ENCODE measurements at places on chromosomes 16 and 17.

DNA sequence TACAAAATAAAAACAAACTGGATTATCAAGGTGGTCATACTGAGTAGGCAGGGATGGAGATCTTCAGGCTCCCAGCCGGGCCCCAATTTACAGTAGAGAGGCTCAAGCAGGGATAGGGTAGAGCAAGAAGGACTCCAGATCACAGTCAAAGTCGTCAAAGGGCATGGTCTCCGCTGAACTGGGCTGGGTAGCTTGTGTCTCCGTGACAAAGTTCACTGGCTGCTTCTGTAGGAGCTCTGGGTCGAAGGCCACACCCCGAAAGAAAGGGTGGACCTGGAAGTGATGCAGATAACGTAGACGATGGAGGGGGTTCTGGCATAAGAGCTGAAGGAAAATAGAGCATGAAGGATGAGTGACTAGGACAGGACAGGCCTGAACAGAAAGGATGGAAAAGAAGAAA is 3.6 kb downstream of the RSKR start:
- no peak for DNase-seq

DNA sequence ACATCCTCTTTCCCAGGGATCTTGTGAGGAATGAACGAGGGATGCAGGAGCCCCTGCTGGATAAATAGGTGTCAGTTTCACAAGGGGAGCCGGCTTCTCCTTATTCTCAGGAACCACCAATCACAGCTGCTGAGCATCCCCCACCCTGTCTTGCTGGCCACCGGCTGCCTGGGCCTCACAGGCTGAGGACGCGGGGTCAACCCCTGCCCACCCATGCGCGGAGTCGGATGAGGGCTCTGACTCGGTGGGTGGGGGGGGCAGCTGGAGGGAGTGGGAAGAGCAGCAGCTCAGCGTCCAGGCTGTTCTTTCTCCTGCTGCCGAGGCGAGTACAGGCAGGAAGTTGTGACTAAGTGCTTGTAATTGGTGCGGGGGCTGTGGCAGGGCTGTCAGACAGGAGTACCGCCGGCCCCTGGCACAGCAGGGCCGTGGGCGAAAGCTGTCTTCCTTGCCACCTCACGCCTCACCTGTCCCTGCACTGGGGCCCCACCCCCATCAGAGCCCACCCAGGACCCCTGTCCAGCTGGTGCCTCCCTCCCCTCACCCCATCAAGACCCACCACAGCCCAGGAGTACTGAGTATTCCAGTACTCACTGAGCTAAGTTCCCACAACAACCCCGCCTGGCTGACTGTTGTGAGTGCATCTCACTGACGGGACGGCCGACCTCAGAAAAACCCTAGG is 11.0 kb upstream of the DPEP1 start:
- peak; percentile 33 for DNase-seq

GRCh38 chr16:87834668-87835473 is 34.4 kb downstream of the SLC7A5 start:
- no peak for DNase-seq

DNA sequence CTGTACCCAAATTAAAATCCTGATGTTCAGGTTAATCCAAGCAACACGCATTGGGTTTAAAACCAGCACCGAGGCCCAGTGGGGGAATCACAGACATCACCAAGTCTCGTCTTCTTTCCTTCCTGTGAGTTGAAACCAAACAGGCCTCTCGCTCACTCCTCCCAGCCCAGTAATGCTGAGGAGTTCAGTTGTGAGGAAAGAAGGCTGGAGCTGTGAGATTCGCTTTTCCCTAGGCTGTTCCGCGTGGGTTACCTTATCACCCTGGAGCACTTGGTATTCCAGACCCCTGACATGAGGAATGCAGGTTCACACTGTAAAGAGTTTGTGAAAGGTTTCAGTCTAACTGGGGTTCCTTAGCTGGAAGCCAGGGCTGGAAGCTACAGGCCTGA is 20.8 kb downstream of the CIBAR2 start:
- no peak for DNase-seq

GRCh38 chr17:19399750-19400450 is 11.1 kb upstream of the RNF112 start:
- DNase-seq, result no peak

GRCh38 chr16:53948734-53949430 is 244.9 kb downstream of the FTO start:
- no peak for DNase-seq

DNA sequence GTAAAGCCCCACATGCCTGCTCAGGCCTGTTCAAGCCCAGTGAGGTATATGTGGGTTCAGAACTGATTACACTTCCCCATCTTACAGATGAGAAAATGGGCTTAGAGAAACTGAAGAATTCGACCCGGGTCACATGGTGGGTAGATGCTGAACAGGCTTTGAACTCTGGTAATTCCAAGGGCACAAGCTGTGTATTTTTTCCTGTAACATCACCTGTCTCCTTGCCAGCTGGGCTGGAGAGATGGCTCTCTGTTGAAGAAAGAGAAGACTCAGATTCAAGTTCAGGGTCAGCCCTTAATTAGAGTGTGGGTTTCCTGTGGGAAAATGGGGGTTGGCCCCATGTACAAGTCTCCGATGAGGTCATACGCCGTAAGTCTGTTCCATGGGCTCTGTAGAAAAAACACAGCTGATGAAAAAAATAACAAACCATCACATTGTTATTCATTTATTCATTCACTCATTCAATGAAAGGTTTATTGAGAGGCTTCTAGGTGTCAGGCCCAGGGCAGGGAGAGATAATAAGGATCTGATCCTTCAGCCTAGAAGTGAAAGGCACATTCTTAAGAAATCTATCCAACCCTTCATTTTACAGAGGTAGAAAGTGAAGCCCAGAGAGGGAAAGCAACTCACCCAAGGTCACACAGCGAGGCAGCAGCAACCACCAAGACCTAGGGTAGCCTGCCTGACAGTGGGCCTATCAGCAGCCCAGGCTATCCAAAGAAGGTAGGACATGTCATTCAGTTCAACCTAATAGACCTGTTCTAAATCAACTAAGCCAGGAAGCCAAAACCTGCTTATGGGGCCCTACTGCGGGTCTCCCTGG is 482.8 kb downstream of the SOX9 start:
- no peak for DNase-seq

- no peak for DNase-seq
These were observed 458.7 kb upstream of the ZFHX3 start for GRCh38 chr16:73506568-73507056.

GRCh38 chr16:12141073-12141951 is 164.8 kb downstream of the SNX29 start:
- no peak for DNase-seq

DNA sequence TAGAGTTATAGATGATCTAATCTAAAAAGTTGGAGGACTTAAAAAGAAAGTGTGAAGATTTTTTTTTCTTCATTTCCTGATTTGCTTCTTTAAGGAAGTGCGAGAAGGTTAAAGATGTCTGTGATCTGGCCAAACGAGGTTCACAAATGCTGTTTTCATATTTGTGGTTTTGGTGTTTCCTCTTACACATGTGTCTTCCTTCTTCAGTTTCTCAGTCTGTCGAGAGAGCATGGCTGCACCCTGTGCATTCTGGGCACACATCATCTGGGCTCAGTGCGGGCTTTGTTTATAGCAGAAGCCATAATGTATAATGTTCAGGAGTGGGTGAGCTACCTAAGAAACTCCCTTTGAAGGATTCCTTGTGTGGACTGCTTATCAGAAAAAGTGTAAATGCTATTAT is 260.4 kb upstream of the TBX2 start:
- DNase-seq, result no peak

DNA sequence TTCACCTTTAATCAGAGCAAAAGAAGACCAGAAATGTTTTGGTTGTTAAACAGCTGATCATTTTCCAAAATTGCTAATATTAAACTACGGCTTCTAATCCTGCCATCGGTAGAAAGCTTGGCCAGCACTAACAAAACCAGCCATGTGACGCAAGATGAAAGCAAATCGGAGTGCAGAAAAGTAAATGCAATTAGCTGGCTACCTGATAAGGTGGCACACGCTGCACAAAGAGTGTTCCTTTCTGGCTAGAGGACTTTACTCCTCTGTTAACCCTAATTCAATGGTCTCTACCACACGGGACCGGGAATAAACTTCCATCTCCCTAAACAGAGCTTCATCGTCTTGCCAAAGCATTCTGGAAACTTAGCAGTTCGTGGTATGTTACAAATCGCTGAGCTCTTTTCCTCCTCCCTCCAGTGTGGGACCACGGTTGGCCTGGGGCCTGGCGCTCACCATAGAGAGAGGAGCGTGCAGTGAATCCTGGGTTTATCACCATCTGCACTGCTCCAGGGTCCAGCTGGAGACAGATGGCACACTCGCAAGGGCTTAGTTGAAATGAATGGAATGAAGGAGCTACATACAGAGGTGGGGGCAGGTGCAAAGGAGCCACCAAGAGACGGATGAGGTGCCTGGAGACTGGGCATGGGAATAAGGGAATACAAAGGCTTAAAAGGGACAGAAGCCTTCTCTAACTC is 10.1 kb upstream of the COG1 start:
- no peak for DNase-seq

DNA sequence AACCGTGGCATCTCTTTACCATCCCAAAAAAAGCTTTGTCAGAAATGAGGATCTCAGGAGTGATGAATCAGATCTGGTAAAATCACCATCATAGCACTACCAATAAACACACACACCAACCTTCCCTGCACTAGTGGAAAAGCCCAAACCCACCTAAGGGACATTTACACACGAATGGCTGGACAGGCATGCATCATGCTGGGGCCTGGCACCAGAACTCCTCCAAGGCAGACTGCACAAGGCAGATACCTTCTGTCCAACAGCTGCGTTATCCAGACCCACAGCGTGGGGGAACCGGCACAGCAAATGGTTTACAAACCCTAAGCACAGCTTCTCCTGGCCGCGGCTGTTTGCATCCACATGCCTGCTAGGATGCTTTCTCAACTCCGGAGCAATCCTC is 2.8 kb downstream of the ASIC2 start:
- no peak for DNase-seq

DNA sequence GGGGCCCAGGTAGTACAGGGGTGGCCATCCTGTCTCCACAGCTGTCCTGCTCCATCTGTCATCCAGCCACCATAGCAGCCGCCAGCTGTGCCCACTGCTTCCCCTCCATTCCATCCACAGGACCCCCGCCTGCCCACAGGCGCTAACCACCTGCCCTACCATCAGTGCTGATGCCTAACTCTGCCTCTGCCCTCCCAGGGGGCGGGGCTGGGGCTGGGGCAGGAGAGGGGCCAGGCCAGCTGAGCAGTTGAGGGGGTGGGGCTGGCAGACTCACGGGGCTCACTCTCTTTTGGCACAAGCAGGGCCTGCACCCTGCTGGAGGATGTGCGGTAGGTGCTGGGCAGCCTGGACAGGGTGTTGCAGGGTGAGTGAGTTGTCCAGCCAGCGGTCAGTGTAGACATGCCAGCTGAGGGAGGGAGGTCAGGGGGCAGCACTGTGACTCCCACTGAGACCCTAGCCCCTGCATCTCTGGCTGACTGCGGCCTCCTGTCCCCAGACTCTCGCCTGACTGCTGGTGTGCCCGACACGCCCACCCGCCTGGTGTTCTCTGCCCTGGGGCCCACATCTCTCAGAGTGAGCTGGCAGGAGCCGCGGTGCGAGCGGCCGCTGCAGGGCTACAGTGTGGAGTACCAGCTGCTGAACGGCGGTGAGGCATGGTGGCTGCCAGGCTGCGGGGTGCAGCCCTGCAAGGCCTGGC is 9.6 kb downstream of the GALK1 start:
- DNase-seq, result no peak

GRCh38 chr16:72939247-72939646 is 108.7 kb downstream of the ZFHX3 start:
- no peak for DNase-seq

DNA sequence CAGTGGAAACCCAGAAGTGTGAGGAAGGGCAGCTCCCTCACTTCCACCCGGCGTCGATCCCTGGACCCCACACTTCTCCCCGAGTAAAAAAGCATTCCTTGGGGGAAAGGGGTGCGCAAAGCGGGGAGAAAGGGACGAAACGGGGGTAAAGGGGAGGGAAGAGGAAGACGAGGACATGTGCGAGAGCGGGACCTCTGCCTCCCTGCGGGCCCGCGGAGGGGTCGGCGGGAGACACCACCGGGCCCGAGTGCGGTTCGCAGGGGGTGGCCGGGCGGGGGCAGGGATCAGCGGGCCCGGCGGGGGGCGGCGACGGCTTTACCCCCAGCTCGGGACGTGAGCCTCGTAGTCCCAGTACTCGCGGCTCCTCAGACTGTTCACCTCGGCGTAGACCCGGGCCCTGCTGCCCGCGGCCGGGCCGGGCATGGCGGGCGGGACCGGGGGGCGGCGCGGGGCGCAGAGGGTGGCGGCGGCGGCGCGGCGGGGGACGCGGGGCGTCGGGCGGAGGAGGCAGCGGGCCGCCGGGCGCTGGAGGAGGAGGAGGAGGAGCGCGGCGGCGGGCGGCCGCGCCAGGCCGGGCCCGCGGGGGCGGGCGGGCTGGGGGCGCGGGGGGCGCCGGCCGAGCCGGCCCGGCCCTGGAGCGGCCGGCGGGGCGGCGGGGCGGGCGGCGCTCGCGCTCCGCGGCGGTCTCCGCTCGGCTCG is 443 bp downstream of the CSNK2A2 start:
- peak; percentile 27 for DNase-seq

DNA sequence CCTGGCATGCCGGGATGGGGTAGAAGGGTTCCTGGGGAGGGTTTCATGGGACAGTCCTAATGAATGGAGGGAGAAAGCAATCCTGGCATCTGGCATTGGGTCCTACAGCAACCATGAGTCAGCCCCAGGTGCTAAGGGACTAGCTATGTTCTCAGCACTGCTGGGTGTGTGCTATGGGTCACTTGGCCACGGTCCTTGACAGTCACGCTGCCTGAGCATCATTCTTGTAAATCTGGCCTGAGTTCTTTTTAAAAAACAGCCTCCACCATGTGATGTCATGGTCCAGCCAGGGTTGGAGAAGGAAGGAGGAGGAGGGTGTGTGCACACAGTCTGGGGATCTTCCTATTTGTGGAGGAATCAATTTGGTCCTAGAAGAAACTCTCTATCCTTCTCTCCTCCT is 6.2 kb upstream of the RAMP2 start:
- DNase-seq, result no peak

GRCh38 chr16:70561623-70562022 is 38.0 kb downstream of the SF3B3 start:
- DNase-seq, result no peak

- no peak for DNase-seq
These were observed at the start of gene SPEM3 for GRCh38 chr17:7428557-7428956. Gene SPEM3, plus strand, starts transcription at chr17:7428857. Its CDS starts 46 bp downstream, at chr17:7428903.

Data from activated gamma-delta T cell (primary cell).